Left renal pelvis (tissue), 4 donors: ENCODE measurements at places on chromosomes 6 and 20. TPM values are rescaled to one million over a fixed set of nuclear protein-coding genes. Genes with fewer than 3 reads are reported as not detected.

DNA sequence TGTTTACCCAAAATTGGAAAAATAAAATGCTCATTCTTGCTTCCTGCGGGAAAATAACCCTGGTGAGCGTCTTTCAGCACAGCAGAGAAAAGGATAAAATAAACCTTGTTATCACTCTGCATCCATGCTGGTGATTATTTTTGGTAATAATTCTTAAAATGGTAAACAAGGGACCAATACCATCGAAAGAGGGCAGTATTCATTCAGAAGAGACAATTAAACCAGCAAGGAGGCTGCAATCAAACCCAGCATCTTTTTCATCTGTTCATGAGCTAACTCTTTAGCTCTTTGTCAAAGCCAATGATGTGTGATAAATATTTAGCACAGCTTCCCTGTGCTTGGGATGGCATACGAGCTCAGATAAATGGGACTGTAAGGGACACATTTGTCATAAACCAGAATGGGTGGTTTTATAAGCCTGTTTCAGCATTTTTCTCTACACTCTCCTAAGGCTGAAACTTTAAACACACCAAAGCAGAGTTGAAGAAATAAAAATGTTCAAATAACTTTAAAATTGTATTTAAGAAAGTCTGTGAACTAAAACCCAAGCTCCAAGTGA is 34.4 kb downstream of the CDH26 start:
- DNase-seq = no peak

DNA sequence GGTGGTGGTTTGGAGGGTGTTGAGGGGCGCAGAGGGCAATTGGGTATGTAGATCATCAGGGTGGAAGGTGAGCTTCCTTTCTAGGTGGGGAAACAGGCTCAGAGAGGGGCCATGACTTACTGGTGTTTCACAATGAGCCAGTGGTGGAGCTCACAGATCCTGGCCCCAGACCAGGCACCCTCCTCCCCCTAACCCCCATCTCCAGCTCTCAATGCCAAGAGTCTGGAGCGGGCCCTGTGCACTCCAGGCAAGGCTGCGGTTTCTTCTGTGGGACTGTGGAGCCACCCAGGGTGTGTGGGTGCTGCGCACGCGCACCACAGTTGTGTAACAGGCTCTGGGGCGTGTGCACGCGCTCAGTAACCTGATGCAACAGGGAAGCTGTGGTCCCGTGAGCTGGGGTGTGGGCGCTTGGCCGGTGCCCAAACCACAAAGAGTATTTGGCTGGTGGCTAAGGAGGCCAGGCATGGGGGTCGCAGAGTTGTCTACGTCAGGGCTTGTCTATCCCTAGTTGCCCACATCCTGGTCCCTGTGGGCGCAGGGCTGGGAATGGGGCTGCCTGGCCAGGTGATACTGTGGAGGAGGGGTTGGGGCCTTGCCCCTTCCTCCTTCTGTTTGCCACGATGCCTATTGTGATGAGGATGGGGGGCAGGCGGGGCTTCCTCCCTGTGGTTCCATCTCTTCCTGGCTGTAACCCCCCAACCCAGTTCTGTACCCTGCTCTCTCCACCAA is 37.5 kb upstream of the MRPS18A start:
- no peak for DNase-seq

GRCh38 chr6:3139090-3139903 is 18.0 kb downstream of the TUBB2A start:
- no peak for DNase-seq

DNA sequence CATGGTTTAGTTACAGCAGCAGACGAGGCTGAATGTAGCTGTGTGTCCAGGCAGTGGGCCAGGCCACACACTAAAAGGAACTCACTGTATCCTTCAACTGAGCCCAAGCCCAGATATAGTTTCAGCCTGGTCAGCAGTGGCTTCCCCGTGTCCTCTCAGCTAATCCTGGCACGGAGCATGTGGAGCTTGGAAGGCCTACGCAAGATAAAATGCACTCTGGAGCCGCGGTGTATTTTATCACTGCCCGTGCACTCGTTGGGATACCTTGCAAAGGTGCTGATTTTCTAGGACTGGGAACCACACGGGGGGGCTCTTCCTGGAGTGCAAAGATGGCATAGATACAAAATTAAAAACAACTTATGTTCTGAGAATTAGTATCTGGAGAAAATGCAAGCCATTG is 48.4 kb upstream of the IYD start:
- no peak for DNase-seq

- DNase-seq = no peak
Observed at GRCh38 chr6:48135323-48136084, 24.5 kb upstream of the PTCHD4 start.

TREML1 gene
- 1.1 TPM for polyA plus RNA-seq
